ENCODE measurements at places on chromosomes 1 and 21.

GRCh38 chr1:173099166-173099565, 48.4 kb upstream of the TNFSF18 start:
- no peak for DNase-seq

DNA sequence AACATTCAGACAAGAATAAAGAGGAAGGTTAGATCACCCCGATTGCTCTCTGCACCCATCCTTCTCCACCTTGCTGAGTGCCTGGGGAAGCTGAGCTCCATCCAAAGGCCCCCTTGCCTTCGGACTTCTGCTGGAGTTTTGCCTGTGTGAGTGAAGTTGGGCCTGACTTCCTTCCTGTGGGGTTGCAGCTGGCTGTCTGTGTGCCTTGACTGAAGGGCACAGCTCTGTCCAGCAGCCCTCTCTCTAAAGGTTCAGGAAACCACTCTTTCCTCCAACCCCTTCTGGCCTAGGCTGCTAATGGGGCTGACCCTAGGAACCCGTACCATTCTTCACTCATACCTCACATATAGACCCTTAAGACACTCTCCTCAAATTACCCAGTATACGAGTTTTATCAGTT, 173.4 kb upstream of the HMCN1 start:
- DNase-seq: no peak

DNA sequence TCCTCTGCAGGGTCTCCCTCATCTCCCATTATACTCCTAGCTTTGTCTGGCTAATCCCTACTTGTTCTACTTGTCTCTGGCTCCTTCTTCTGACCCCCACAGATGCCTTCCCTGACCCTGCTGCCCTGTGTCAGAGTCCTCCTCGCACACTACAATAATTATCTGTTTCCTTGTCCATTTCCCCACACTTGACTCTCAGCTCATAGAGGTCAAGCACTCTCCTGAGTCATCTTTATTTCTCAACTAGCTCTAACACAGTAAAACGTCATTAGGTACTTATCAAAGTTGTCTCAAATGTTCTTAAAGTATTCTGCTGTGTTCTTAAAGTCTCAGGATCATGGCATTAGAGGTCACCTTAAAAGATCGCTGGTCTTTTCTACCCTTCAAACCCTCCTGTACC, 47.1 kb downstream of the C8A start:
- no peak for DNase-seq

DNA sequence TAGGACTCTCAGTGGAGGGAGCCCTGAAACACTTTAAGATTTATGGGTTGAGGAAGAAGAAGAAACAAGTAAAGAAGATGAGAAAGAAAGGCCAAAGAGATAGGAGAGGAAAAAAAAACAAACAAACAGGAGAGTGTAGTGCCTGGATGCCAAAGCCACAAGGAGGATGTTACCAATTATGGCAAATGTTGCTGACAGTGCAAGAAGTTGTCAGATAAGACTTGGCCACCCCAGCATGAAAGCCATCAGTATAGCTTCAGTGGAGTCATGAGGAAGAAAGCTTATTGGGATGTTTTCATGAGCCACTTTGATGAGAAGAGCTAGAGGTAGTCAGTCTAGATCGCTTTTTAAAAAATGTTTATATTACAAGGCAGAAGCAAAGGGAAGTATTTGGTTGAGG, 380.2 kb upstream of the ADGRL4 start:
- DNase-seq: no peak

DNA sequence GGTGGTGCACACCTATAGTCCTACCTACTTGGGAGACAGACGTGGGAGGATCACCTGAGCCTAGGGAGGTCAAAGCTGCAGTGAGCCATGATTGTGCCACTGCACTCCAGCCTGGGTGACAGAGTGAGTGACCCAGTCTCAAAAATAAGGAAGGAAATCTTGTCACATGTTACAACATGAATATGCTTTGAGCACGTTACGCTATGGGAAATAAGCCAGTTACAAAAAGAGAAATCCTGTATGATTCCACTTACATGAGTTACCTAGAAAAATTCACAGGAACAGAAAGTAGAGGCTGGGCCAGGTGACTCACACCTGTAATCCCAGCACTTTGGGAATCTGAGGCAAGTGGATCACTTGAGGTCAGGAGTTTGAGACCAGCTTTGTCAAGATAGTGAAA, 6.7 kb upstream of the PADI6 start:
- DNase-seq: no peak

GRCh38 chr1:227734546-227734855, 601 bp downstream of the JMJD4 start:
- no peak for DNase-seq

GRCh38 chr1:39154553-39155421, 49.7 kb upstream of the MACF1 start:
- DNase-seq: no peak

DNA sequence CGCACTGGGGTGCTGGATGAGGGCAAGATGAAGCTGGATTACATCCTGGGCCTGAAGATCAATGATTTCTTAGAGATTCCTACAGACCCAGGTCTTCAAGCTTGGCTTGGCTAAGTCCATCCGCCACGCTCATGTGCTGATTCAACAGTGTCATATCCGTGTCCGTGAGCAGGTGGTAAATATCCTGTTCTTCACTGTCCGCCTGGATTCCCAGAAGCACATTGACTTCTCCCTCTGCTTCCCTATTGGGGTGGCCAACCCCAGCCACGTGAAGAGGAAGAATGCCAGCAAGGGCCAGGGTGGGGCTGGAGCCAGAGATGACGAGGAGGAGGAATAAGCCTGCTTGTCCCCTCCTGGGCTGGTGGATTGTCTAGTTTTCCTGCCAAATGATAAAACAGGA, 2.2 kb upstream of the CBR3 start:
- DNase-seq: no peak

- no peak for DNase-seq
These were observed 289.4 kb downstream of the ADGRL2 start for GRCh38 chr1:82090104-82090503.

- no peak for DNase-seq
These were observed 37.3 kb downstream of the RGL1 start for GRCh38 chr1:183841950-183842794.

DNA sequence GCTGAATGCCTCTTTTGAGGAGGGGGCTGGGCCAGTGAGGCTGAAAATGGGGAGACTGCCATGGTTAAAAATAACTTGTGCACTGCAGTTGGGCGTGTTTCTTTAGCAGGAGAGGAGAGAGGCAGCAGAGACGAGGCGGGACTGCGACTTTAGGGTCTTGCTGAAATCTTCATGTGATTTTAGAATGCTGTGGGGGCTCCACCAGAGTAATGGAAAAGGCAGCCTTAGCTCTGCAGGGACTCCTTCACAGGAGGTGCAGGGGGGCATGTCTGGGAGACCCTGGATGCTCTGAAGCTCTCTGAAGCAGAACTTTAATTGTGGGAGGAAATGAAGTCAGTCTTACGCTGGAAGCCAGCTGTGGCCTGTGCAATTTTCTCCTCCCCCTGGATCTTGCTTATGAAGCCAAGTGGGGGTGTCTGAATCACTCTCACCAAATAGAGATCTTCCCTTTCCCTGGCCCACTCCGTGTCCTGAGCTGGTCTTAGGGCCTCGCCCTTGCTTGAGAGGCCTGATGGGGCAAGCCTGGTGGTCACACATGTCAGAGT, 60.8 kb downstream of the NDUFS5 start:
- DNase-seq: no peak

DNA sequence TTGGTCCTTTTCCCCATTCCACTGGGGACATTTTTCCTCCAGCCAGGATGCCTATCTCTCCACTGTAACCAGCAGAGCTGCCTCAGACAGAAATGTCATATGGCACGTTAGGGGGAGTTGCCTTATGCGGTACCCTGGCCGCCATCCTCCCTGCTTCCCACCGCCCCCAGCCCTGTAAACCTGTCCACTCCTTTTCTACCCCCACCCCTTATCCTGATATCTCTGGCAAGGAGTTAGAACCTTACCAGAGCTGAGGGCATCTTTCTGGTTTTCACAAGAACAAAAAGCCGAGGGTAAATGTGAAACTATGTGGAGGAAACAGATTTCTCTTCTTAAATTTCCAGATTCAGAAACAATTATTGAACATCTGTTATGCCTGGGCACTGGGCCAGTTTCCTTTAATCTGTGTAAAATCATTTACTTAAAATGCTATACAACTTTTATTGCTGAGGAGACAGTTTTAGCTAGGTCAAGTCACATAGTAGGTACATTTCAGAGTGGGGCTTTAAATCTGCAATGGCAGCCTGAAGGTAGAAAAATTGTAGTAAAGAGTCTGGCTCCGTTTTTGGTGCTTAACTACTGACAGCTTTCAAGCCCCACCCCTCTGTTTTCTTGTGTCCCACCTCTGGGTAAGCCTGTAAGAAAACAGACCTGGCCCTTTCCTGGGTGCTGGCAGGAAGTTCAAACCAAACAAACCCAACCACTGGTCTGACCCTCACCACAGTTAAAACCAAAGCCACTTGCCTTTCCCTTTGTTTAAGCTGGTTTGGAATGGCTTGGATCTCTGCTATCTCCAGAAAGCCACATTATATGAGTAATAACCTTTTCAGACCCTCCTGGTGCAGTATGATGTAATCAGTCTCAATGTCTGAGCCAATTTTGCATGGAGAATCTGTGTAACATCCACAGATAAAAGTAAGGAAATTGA, 319.0 kb downstream of the HHAT start:
- DNase-seq: no peak

DNA sequence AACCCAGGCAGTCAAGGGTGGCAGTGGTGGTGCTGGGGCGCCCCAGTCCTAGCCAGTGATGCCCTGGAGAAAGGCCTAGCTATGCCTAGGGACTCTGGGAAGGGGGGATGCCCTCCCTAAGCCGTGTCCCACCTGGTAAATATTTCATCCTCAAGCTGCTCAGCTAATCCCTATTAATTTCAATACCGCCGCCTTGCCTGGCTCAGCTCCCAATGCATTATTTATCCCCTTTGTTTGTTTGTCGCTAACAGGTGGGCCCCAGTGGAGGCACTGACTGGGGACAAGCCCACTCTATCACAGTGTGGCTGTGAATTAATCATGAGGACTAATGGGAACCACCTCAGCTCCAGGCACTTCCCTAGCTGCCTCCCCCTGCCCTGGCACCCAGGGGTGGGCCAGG, 22.5 kb downstream of the DMAP1 start:
- no peak for DNase-seq

DNA sequence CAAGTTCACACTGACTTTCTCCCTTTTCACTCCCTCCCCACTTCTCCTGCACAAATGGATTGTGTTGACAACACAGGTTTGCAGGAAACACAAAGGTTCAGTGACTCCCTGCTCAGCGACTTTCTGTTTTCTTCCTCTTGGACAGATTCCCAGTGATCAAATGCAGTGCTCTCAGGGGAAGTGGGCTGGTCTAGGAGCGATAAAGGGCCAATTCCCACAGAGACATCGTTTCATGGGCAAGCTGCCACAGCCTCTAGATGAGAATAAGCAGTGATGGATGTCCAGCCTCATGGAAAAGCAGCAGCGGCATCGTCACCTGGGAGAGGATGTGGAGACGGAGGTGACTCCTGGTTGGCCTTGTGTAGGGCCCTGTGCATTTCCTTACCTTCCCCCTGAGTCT, 30.6 kb downstream of the FYB2 start:
- no peak for DNase-seq

GRCh38 chr1:20975668-20976067, 188.6 kb upstream of the HP1BP3 start:
- DNase-seq: no peak

Measured in bone marrow (tissue), 2 donors.